Activated naive CD8-positive, alpha-beta T cell treated with anti-CD3 and anti-CD28 coated beads, Interleukin-2, amount 10 ng/mL, durations not matched to agents 7 days and 5 days (primary cell): ENCODE measurements at places on chromosomes 16 and 17.

- DNase-seq = no peak
Measured at GRCh38 chr16:64974381-64974780, 147.5 kb downstream of the CDH11 start.

DNA sequence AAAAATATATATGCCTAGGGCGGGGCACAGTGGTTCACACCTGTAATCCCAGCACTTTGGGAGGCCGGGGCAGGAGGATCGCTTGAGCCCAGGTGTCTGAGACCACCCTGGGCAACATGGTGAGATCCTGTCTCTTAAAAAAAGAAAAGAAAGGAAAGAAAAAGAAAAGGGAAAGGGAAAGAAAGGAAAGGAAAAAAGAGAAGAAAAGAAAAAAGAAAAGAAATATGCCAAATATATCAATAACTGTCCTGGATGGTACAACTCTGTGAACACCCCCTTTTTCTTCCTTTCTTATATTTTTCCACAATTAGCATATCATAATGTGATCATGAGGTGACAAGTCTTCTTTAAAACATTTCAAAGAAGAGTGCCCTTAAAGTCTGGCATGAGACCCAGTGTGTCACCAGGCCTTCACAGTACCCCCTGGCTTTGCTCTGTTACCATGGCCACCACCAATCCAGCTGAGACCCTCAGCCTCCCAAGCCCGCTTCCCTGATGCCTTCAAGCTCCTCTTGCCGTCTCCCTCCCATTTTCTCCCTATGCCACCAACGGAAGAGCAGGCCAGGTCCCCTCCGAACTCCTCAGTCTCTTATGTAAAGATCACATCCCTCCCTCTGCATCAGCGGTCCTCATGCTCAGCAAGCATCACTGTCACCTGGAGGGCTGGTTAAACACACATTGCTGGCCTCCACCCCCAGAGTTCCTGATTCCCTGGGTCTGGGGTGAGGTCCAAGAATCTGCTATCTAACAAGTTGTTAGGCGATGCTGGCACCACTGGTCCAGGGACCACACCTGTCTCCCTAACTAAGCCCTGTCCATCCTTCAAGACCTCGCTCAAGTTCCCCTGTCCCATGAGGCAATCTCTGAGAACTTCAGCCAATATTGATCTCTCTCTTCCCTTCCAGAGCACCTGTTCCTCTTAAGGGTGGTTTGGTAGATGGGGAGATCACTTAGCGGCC lies 44.5 kb downstream of the CUEDC1 start:
- DNase-seq = no peak

- no peak for DNase-seq
Measured at GRCh38 chr17:12839042-12839441, 49.7 kb downstream of the ARHGAP44 start.

- no peak for DNase-seq
Measured at GRCh38 chr16:73874324-73874723, 422.3 kb upstream of the PSMD7 start.

DNA sequence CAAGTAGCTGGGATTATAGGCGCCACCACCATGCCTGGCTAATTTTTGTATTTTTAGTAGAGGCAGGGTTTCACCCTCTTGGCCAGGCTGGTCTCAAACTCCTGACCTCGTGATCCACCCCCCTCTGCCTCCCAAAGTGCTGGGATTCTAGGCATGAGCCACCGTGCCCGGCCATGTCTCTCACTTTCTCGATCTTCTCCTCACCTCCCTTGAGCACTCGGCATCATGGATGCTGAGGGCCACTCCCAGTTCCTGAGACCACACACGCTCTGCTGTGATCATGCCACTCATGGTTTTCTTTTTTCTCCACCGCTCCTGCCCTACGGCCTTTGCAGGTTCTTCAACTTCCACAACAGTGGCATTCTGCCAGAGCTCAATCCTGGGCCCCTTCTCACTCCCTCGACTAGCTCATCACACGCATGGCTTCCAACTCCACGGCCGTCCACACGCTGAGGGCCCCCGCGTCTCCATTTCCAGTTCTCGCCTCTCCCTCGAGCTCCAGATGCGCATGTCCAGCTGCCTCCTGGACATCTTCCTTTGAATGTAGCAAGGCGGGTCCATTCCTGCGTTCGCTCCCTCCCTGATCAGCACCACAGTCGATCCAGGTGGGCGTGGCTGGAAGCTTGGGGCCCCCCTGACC lies 5.5 kb upstream of the NCBP3 start:
- no peak for DNase-seq

DNA sequence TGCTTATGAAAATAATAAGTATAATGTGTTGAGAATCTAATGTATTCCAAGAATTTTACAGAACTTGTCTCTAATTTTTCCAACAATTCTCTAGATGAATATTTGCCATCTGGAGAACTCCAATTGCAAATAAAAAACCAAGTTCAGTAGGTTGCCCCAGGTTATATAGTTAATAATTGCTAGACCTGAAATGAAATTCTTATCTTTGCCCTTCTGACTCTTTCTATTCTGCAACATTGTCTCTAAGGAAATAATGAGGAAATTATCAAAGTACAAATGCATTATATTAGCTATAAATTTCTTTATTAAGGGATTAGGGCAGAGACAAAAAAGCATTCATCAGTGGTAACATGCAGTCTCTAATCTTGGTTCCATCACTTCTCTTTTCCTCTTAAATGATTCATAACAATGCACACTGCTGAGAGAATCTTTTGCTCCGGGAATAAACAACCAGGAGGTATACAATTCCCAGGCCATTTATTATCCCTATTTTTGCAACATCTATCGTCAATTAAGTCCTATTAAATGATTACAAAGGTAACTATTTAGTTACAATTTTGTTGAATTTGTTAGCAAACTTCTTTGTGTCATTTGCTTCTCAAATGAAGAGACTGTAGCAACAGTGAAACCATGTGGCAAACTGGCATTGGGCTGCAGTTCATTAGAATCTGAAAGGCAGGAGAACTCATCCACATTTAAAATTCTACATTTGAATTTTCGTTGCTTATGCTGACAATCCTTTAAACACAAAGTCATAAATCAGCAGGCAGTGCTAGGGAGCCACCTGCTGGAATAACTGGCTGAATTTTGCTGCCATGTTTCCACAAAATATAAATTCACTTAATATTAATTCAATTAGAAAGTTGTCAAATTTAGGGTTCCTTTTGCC lies 349.6 kb downstream of the KIF2B start:
- no peak for DNase-seq

DNA sequence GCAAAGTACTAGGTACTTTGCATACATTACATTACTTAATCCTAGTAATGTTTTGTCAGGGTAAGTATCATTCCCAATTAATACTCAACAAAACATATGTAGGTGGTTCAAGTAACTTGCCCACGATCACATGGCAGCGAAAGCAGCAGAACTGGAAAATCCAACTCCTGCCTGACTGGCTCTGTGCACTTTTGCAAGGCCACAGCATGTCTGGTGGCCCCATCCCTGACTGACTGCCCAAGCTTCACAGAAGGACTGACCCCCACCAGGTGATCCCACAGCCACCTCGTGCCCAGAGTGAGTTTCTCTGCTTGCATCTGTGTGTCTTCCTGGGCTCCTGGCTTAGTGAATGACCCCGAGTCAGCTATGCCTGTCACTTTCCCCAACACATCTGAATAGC lies 11.4 kb downstream of the CNP start:
- DNase-seq = peak; percentile 17

DNA sequence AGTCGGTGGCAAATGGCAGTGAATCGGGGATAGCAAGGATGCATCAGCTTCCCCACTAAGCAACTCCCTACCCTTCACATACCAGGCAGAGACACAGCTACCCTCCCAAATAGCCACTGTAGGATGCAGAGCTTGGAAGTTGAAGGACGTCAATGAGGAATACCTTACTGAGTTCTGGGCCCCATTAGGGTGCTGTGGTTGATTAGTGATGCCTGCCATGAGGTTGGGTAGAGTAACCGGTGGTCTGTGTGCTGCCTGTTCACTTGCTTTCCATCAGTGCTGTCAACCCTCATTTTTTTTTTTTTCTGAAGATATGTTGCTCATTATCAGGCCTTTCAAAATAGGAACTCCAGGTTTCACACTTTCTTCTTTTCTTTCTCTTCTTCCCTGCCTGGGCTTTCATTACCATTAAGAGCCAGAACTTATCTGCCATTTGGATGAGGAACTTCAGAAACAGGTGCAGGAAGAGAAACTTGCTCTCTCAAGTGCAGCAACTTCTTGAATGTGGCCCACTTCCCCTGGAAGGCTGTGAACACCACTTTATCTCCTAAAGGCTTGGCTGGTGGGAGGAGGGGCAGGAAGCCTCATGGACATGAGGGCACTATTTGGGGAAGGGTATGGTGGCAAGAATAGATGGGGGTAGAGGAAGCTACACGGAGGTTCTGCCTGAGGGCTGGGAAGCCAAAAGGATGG lies 183.5 kb downstream of the NTN1 start:
- DNase-seq = no peak

DNA sequence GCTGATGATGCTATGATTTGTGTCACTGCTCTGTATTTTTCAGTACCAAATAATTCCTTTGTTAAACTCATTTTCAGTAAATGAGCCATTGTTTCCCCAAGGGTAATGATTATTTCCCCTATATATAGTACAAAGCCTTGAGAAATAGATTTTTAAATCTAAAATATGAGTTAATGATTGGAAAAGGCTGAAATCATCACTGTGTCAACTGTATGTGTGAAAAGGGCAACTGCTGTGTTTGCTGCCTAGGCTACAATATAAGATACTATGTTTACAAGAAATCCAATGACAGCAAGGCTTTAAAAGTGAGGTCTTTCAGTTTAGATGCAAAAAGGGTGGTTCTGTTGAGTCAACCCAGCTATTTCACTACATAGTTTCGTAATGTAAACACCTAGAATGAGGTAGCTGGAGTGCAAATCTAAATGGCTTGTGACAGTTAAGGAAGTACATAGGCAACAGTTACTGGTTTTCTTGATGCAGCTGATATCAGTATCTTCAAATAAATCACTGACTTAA lies 15.3 kb downstream of the NLK start:
- DNase-seq = no peak

DNA sequence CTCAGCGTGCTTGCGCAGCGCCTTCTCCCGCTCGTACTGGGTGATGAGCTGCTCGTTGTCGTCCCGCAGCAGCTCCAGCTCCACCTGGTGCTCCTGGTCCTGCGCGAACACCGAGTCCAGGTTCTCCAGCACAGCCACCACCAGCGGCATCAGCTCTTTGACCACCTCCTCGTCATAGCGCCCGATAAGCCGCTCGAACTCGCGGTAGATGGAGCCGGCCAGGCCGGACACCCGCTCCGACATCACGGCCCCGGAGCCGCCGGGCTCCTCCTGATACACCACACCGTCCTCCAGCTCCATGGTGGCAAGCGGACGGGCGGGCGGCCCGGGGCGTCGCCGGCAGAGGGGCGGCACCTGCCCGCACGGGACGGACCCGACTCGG lies 320 bp downstream of the SPAG9 start:
- no peak for DNase-seq

GRCh38 chr17:69851736-69852135 lies 223.3 kb upstream of the KCNJ16 start:
- DNase-seq = no peak

GRCh38 chr17:6638046-6638908 lies 2.2 kb downstream of the KIAA0753 start:
- DNase-seq = peak; percentile 33

GRCh38 chr17:48348352-48348751 lies 81.7 kb downstream of the SKAP1 start:
- no peak for DNase-seq

DNA sequence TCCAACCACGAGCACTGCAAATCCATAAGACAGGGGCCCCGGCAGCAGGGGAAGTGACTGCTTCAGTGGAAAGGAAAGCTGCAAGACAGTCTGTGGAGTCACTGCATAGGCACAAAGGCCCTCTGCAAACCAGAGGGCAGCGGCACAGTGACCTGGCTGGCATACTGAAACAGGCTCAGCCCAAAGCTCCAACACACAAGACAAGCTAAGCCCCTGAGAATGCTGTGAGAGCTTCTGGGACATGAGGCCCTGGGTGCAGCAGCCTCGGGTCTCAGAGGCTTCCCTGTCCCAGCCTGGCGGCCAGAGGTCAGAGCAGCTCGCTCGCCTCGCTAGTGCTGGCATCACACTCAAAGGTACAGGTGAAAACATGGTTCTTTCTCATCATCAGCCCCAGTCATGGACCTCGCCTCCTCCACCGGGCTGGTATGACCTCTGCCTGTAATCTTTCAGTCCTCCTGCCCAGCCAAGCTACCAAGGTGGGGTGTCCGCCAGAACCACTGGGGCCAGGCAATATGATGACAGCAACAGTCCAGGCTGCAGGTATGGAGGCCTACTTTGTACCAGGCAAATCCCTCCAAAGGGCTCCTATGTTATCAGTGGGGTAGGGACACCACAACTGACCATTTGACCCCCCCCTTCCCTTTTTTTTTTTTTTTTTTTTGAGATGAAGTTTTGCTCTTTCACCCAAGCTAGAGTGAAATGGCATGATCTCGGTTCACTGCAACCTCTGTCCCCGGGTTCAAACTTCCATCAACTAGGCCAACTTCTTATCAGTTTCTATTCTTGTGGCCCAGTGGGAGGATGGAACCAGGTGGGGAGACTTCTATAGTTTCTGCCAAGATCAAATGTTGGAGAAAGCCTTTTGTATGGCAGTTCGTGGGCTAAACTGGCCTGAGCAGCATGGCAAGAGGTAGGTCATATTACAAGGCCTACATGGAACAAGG lies 19.2 kb downstream of the ST3GAL2 start:
- no peak for DNase-seq

DNA sequence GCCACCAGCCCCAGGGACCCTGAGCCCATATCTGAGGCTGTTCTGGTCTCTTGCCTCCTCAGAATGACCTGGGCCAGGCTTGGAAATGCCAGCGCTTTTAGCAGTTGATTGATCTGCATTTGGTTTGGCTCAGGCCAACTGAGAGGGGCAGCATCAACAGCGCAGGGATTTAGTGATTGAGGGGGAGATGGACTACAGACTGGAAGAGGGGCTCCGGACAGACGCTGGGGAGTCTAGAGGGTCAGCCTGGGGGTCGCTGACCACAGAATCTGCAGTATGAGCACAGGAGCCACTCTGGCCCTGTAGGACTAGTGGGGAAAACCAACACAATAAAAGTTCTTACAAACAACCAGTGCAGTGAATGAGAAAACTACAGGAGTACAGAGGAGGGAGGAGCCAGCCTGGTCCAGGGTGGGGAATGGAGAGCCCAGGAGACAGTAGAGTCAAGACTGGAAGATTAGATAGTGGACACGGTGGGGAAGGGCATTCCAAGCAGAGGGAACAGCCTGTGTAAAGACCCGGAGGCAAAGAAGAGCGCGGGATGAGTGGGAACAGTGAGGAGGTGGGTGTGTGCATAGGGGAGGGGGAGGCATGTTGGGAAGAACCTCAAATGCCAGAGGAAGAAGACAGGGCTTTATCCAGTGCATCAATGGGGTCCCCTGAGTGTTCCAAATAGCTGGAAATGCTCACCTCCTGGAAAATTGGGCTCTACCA lies 128.9 kb downstream of the MRM1 start:
- no peak for DNase-seq

- DNase-seq = no peak
Measured at GRCh38 chr17:72878975-72879660, 213.4 kb downstream of the SLC39A11 start.

- DNase-seq = no peak
Measured at GRCh38 chr17:5699814-5700213, 115.5 kb upstream of the NLRP1 start.
